Suppressor macrophage treated with lipopolysaccharide for 1 hour (primary cell): ENCODE measurements at places on chromosomes 5 and 9.
A peak's percentile ranks its signal among the peaks of the same experiment; 100 is the strongest.

DNA sequence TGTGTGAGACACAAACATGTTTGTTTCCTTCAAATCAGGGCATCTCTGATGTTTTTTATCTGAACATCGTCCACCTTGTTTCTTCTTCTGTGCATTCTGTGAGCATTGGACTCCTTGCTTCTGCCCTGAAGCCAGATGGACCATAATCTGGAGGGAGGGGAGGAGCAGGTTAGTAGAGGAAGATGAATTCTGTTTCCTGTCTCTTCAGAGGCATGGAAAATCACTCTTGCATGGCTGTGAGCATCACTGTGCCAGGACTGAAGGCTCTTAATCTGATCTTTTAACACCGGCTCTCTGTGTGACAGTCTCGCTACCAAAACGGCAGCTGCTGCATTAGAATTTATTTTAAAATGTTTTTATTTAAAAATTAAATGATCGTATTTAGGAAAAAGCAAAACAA is 43.3 kb downstream of the TLE4 start:
- no peak for DNase-seq

DNA sequence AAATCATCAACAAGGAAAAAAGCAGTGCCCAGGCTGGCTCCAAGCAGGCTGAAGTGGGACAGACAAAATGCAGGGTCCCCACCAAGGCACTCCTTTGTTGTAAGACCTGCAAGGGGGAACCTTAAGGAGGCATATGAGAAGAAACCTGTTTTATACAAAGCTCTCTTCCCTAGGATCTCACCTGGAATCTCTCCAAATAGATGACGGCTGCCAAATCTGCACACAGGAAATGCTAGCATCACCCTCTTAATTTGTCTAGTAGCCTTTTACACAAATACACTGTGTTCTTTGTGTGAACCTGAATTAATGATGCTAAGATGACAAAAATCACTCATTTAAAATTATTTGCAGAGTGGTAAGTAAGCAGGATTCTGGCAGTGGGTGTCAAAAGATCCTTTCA is 280.2 kb downstream of the SPOCK1 start:
- no peak for DNase-seq

- DNase-seq, result no peak
These were observed 55.2 kb upstream of the DAPK1 start for GRCh38 chr9:87442451-87442850.

GRCh38 chr5:172971482-172971881 is 12.1 kb upstream of the ATP6V0E1 start:
- DNase-seq, result no peak

- DNase-seq, result no peak
These were observed 8.1 kb upstream of the KLF9 start for GRCh38 chr9:70422371-70423043.

DNA sequence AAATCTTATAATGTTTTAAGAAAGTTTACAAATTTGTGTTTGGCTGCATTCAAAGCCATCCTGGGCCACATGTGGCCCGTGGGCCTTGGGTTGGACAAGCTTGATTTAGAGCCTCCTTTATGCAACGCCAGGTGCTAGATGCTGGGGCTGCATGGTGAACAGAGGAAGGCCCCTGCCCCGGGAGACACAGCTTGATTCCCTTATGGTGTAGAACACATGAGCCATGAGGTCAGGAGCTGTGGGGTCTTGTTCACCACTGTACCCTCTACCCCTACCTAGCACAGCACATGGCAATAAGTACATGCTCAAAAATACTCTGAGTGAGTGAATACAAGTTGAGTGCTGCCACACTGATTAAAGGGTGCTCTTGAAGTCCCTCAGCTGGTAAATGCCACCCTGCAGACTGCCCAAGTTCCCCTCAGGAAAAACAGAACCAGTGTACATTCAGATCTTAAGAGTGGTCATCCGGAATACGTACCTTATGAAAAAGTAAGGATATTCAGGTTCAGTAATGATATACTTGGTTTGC is 71.9 kb downstream of the ARRDC3 start:
- no peak for DNase-seq

- DNase-seq, result no peak
These were observed 59.7 kb upstream of the IER5L start for GRCh38 chr9:129237803-129238202.

DNA sequence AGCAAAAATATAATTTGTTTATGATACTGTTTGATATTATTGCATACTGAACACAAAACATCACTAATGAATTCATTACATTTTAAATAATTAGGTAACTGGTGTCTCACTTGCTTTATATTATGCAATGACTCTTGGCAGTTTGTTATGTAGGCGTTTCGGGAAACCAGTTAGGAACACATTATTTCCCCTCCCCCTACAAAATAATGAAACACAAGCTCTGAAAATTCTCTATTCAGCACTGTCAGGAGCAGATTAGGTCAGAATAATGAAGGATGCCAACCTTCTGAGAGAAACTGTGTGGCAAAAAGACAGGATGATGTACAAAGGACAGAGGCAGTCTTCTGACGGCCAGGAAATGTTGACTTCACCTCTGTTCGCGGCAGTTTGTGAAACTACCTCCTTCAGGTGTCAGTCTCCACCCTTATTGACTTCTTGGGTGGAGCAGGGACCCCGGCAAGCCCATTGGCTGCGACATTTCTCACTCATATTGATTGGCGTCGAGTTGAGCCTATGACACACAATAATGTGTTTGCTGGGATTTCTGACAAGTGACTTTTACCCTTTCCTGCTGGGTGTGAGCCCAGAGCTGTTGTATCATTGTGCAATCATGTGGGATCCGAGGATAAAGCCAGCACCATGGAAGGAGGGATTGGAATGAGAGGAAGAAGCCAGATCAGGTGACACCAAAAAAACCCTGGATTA is 33.9 kb downstream of the SH3PXD2B start:
- peak; percentile 61 for DNase-seq

- no peak for DNase-seq
These were observed 310.9 kb downstream of the EFNA5 start for GRCh38 chr5:107359916-107360234.

DNA sequence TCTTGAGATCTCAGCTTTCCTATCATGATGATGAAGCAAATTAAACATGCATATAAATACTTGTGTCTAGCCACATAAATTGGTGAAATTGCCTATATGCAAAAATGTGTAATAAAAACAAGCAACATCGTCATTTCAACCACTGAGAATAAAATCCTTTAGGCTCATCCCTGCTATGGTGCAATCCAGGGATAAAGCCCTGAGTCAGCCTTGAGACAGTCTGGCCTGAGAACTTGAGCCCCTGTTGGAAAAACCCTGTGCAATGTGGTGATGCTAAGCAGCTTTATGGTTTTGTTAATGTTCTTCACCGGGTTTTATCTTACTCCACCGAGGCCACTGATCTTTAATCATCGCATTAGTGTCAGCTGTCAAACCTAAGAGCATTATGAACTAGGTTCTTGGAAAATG is 170.5 kb downstream of the DCP2 start:
- peak; percentile 25 for DNase-seq

- no peak for DNase-seq
These were observed 210.1 kb upstream of the TRIM32 start for GRCh38 chr9:116476935-116477381.

DNA sequence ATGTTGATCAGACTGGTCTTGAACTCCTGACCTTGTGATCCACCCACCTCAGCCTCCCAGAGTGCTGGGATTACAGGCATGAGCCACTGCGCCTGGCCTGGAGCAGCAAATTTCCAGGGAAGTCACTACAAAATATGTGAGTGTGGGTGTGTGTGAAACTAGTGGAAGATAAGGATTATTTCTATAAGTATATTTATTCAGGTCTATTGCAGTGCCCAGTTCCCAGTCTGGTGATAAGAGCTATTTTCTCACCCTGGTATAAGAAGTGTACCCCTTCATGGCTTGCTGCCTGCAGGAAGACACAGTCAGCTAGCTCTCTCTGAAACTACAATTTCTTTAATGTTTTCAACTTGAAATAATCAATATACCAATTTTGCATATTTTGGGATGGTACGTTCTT is 37.1 kb downstream of the TARS1 start:
- DNase-seq, result no peak

DNA sequence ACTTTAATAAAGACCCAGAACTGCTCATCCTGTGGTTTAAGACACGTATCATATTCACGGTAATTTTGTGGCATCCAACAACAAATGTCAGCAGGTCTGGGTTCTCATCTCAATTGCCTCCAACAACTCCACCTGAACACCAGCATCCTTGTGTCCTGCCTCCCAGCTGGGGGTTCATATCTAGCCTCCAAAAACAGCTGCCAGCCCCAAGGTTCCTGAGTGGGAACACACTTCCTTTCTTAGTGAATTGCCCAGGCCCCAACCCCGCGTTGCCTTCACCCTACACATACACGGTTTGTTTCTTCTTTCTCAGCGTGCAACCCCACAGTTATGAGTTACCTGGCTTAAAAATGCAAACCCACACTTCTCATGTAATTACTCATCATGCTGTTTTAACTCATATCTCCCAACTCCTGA is 77.9 kb downstream of the SEMA4D start:
- no peak for DNase-seq

- no peak for DNase-seq
These were observed 313.5 kb upstream of the PANK3 start for GRCh38 chr5:168892618-168893186.

GRCh38 chr5:112995764-112996618 is 19.4 kb downstream of the DCP2 start:
- peak; percentile 78 for DNase-seq

- no peak for DNase-seq
These were observed 1237.3 kb upstream of the C9orf72 start for GRCh38 chr9:28810388-28811075.

DNA sequence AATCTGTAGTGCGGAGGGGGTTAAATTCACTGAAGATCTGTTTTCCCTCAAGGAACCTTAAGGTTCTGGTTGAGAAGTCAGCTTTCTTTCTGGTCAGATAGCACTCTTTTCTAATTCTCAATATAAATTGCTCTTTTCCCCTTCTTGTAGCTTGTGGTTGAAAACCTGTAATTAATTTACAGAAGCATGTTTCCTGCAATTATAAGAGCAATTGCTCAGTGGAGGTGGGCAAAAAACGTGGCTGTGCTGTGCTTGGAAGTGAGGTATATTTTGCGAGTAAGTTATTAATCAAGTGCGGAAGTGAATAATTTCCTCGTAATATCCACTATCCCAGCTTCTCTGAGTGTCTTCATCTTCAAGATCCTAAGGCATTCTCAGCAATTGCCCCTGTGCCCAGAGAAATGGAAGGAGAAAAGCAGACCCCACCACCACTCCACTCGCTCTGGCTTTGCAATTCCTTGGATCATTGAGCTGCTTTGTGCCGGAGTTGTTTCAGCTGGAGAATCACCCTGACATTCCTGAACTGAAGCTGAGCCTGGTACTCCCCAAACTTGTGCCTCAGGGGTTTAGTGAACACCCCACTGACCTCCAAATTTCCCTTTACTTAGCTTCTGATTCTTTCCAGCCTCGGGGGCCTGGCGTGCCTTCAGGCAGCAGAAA is 140.6 kb downstream of the LRRC70 start:
- no peak for DNase-seq

DNA sequence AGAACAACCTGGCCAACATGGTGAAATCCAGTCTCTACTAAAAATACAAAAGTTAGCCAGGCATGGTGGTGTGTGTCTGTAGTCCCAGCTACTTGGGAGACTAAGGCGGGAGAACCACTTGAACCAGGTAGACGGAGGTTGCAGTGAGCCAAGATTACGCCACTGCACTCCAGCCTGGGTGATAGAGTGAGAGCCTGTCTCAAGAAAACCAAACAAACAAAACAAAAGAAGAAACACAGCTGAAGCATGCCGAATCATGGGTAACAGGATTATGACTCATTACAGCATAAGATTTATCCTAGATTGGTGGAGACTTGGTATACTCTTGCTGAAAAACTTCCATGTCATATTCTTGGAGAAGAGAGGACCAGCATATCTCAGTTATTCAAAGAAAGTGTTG is 236.7 kb upstream of the CCNH start:
- no peak for DNase-seq

DNA sequence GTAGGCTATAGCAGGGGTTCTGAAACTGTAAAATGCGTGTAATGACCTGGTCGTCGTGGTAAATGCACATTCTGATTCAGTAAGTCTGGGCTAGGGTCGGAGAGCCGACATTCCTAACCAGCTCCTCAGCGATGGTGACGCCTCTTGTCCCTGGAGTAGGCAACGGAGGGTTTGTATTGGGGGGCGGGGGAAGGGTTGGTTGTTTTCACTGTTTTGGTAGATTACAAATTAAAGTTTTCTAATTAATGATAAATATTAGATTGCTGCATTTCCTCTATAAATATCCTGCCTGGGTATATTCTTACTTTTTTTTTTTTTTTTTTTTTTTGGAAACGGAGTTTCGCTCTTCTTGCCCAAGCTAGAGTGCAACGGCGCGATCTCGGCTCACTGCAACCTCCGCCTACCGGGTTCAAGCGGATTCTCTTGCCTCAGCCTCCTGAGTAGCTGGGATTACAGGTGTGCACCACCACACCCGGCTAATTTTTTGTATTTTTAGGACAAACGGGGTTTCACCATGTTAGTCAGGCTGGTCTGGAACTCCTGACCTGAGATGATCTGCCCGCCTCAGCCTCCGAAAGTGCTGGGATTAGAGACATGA is 566 bp upstream of the ALDH7A1 start:
- no peak for DNase-seq

- no peak for DNase-seq
These were observed 92.8 kb upstream of the CAST start for GRCh38 chr5:96569332-96569731.

DNA sequence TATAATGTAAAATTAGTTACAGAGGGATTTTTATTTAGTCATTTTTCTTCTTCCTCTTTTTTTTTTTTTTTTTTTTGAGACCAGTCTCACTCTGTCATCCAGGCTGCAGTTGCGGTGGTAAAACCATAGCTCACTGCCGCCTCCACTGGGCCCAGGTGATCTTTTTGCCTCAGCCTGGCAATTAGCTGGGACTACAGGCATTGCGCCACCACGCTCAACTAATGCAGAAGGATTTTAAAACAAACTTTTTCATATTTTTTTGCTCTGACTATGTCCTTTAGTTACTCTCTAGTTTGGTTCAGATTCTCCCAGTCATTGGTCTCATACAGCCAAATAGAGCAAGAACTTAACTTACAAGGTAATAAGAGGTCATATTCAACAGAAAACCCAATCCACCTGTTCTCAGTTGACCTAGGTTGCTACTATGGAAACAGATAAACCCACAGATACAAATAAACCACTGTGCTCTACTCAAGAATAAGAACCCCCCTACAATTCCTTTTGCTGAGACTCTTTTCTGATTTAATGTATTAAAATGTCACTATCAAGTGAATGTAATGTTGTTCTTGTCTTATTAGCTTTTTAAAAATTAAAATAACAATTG is 50.1 kb upstream of the TTC39B start:
- DNase-seq, result peak; percentile 53

DNA sequence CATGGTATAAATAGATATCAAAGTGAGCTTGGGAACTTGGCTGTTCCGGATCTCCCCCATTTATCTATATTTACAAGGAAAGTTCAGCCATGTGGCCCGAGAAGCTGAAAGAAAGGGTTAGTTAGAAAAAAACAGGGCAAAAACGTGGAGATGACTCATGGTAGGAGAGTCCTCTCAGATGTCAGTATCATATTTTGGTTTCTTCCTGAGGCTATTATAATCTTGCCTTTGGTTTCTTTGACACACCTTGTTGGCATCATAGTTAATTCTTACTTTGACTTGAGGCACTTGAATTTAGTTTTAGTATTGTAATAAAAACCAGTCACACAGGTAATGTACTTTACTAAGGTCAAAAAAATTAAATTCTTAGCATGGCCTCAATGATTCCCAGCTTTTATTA is 59.9 kb downstream of the GABRA6 start:
- no peak for DNase-seq

GRCh38 chr9:100690438-100690837 is 112.6 kb downstream of the CAVIN4 start:
- DNase-seq, result no peak

- no peak for DNase-seq
These were observed 265.8 kb downstream of the TENT4A start for GRCh38 chr5:6979061-6979460.
